Globus pallidus (tissue), 1 donor: ENCODE measurements at places on chromosomes 6 and 20.

DNA sequence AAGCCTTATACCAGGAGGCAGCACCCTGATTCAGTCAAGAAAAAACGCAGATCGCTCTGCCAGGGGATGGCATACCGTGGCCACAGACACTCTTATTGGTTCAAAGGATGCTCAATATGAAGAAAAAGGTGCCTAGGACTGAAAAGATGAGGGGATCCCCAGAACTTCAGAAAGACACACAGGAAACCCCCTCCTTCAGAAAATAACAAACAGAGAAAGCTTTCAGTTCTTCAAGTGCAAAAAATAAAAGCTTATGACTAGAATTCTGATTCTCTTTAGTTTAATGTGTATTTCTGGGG, 17.7 kb upstream of the MYB start:
- DNase-seq = no peak

DNA sequence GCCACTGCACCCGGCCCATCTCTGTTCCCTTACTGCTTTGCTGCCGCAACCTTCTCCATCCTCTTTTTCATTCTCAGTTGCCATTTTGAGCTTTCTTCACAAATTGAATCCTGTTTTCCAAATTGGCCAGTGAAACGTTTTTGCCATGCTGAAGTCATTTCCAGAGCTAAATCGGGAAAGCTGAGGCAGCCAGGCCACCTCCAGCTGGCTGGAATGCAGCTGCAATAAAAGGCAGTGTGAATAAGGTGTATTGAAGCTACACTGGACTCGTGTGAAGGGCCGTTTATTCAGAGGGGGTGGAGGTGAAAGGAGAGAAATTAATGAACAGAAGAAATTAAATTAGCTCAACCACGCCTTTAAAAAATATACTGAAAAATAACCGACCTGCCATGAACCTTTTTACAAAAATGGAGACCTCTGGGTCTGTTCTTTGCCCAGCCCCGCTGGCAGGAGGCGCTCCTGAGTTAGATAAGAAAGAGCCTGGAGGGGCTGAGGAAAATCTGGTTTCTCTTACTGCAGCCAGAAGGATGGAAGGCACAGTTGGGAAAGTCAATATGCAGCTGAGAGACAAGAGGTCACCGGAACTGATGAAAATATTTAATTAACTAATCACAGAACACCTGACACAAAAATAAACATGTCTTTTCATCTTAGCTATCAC, 283.9 kb downstream of the FOXC1 start:
- DNase-seq = no peak

DNA sequence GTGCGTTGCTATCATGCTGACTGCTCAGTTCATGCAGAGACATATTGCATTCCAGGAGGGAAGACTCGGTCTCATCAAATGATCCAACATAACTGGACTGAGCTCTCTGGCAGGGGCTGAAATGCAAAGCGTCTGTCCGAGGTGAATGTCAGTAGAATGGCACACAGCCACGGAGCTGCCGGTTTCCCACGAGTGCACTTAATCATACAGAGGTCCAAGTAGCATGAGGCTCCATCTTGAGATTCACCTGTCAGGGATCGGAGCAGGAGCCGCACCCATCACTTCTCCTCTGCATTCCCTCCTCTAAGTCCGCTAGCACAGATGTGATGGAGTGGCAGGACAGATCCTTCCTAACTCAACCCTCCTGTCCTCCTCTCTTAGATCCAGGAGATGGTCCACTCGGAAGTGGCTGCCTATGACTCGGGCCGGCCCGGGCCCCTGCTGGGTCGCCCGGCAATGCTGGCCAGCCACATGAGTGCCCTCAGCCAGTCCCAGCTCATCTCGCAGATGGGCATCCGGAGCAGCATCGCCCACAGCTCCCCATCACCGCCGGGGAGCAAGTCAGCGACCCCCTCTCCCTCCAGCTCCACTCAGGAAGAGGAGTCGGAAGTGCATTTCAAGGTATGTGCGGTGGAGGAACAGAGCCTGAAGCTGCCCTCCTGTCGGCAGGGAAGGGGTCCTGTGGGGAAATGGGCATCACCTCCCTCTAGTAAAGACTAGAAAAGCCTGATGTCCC, 135.9 kb downstream of the JPH2 start:
- DNase-seq = no peak

- no peak for DNase-seq
Observed at GRCh38 chr20:57902473-57902872, 192.7 kb upstream of the PMEPA1 start.

DNA sequence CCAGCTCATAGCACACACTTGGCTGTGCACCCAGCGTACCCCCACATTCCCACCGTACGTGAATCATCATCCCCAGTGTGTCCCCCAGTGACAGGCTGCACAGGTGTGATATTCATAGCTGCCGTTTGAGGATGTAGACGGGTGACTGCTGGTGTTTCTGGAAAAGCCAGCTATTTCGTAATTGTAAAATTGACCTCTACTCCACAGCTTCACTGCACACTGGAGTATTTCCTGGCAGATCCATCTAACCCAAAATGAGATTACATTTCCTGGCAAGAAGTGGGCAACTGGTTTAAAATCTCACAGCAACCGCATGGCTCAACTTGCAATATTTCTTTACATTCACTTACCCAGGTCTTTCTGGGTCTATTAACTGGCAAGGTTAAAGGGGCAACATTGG, 30.3 kb downstream of the CD83 start:
- no peak for DNase-seq

- no peak for DNase-seq
Observed at GRCh38 chr20:63365601-63366389, 4.6 kb upstream of the CHRNA4 start.

DNA sequence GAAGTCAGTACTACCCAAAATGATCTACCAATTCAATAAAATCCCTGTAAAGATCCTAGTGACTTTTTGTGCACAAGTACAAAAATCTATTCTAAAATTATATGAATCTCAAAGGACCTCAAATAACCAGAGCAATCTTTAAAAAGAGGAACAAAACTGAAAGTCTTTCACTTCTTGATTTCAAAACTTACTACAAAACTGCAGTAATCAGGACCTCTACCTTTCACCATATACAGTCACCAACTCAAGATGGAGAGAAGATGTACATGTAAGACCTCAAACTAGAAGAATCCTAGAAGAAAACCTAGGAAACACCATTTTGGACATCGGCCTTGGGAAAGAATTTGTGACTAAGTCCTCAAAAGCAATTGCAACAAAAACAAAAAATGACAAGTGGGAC, 109.5 kb upstream of the CD93 start:
- DNase-seq = no peak

DNA sequence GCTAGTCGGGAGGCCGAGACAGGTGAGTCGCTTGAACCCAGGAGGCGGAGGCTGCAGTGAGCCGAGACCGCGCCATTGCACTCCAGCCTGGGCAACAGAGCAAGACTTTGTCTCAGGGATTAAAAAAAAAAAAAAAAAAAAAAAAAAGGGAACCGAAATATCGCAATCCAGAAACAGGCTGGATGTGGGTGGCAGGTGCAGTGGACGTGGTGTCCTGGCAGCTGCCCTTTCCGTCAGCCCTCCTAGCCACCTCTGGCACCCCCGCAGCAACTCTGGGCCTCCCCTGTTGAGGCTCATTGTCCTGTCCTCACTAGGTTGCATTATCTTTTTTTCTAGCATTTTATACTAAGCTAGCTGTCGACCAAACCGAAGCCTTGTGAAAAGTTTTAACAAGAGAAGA, 113.5 kb downstream of the DTNBP1 start:
- no peak for DNase-seq

DNA sequence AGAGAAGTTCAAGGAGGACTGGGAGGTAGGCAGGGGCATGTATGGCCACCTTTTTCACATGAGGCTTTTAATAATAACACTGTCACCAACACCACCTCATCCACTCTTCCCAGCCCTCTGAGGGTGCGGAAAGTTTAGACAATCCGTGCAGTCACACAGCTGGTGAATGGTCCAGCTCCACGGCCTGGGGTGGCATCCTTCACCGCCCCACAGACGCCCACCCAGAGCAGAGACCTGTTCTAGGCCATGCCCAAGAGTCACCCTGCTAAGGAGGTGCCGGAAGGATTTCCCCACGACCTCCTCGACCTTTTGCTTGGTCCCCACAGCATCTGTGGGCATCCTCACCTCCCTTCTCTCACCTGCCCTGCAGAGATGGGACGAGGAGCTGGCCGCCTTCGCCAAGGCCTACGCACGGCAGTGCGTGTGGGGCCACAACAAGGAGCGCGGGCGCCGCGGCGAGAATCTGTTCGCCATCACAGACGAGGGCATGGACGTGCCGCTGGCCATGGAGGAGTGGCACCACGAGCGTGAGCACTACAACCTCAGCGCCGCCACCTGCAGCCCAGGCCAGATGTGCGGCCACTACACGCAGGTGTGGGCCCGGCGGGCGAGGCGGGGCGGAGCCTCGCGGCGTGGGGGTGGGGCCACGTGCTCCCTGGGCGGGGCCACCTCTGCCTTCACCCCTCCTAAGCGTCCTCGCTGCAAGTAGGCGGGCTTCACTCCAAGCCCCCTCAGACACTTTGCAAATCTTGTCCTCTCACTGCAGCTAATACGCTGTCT, 4.4 kb downstream of the PI16 start:
- DNase-seq = no peak

GRCh38 chr6:166715065-166715464, 88.0 kb upstream of the RPS6KA2 start:
- DNase-seq = peak; percentile 45

- DNase-seq = no peak
Observed at GRCh38 chr6:25127076-25127837, 151.9 kb upstream of the CARMIL1 start.

- no peak for DNase-seq
Observed at GRCh38 chr6:149234051-149234962, 83.2 kb upstream of the TAB2 start.

DNA sequence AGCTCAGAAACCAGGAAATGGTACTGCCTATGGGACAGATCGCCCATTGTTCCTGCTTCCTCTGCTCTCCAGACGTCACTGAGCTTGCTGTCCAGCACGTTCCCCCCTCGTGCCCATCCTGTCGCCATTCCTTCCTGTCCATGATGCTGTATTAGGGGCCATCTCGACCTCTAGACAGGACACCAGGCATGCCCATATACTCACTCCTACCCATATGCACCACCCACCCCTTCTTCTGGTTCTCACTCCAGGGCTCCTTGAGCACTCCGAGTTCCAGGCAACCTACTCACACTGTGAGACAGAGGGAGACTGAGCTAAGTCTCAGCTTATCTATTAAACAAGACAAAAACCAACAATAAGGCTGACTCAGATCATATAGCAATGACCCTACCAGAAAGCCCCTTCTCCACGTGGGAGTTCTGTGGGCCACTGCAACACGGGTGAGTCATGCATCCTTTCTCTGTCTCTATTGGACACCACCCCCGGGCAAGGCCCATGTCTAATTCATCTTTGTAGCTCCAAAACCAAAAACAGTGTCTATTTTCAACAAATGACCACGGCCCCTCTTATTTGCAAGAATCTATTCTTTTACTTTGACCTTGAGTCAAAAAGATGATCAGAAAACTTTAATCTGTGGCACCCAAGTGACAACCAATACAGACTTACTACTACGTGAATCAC, 65.7 kb downstream of the PSMG4 start:
- peak; percentile 88 for DNase-seq

- no peak for DNase-seq
Observed at GRCh38 chr6:36171573-36171972, 25.0 kb upstream of the BRPF3 start.

DNA sequence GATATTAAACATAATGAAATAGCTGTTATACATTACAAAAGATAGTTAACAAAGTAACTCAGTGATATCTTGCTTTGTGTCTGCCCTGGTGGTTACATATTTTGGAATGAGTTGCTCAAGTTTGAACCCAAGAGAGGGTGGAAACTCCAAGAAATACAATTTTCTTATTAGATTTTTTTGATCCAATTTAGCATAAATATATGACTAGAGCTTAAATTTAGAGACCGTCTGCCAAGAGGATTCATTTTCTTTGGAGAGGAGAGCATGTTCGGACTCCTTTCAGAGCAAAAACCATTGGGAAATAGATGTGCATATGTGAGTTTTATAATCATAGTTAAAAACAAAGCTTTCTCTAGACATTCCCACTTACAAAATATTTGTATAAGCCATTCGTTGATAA, 353.4 kb downstream of the EPM2A start:
- DNase-seq = no peak

DNA sequence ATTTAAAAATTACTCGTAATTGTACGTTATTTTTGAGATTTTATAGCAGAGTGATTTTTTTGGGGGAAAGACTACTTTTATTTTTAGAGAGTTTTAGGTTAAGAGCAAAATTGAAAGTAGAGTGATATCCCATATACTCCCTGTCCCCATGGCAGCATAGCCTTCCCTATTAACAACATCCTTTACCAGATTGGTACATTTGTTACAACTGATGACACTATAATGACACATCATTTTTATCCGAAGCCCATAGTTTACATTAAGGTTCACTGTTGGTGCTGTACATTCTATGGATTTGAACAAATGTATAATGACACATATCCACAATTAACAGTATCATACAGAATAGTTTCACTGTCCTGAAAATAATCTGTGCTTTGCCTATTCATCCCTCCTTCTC, 1126.4 kb upstream of the CITED2 start:
- DNase-seq = no peak

- no peak for DNase-seq
Observed at GRCh38 chr6:53327017-53327395, 21.7 kb downstream of the ELOVL5 start.

- DNase-seq = no peak
Observed at GRCh38 chr20:21105429-21106170, 558 bp downstream of the LINC00237 start.

- no peak for DNase-seq
Observed at GRCh38 chr6:23213193-23213592, 643.8 kb downstream of the HDGFL1 start.

GRCh38 chr6:102686461-102686860, 1293.0 kb downstream of the GRIK2 start:
- DNase-seq = no peak

GRCh38 chr6:53651205-53651763, 14.3 kb downstream of the KLHL31 start:
- peak; percentile 80 for DNase-seq

GRCh38 chr20:29079769-29080690, 2177.4 kb upstream of the DEFB115 start:
- DNase-seq = peak; percentile 14
